ENCODE measurements at places on chromosomes 1 and 21.

DNA sequence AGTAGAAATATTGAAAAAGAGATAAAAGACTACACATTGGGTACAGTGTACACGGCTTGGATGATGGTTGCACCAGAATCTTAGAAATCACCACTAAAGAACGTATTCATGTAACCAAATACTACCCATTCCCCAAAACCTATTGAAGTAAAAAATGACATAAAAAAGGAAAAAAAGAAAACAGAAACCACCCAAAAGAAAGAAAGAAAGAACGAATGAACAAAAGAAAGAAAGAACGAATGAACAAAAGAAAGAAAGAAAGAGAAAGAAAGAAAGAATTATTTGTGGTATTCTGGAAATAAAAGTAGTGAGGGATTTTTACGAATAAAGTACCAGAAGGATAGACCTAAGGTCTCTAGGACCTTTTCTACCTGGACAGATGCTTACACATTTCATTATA, 42.1 kb downstream of the PHACTR4 start:
- no peak for DNase-seq

- DNase-seq: no peak
These were observed 55.4 kb downstream of the LAMC2 start for GRCh38 chr1:183241471-183241870.

GRCh38 chr1:75529488-75529887, 81.4 kb downstream of the SLC44A5 start:
- no peak for DNase-seq

DNA sequence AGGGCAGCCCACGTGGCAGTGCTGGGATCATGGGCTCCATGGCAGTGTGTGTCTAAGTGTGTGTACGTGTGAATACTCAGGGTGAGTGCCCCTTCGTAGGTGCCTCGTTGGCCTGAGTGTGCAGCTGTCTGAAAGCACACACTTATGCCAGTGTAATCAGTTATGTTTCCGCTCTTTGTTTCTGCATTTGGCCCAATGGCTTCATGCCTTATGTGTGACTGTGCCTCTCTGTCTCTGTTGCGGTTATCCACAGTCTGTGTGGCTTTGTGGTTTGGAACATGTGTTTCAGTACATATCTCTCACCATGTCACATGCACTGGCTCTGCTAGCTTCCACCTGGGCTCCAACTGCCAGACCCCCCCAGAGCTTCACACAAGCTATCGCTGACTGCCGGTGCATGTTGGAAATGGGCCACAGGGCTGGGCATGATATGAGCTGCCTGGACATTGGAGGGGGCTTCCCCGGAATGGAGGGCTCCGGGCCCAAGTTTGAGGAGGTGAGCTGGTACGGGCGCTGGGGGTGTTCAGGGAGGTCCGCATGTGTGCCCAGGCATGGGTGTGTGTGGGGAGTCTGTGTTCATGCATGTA, 70.3 kb upstream of the TINAGL1 start:
- DNase-seq: no peak

DNA sequence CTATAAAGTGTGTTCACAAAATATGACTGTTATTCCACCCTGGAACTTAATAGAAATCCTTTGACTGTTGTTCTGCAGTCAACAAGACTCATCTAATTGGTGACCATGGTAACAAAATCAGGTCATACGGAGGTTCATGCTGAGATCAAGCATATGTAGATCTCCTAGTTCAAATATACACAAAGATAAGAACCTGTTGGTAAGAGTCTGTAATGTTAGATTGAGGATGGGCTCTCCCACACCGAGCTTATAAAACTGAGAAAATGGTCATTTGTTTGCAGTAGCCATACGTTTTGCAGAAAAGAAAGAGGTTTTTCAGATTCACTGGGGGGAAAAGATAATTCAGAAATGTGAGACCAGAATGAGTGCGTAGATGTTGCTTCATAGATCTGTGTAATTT, 468.1 kb downstream of the RPS6KC1 start:
- DNase-seq: no peak

DNA sequence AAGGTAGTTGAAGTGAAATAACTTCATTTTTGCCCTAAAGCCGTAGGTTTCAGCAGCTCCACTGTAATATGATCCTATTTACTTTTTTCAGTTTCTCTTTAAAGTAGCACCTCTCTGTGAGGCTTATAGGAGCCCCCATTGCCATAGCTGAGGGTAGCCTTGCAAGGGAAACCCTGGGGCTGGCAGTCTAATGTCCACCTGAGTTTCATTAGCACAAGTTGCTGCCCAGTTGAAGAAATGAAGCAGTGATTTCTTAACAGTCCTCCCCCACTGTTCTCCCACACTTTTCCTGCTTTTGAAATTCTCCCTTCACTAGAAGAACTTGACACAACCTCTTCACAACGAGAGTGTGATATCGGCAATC, 1.5 kb downstream of the HMCN1 start:
- no peak for DNase-seq

DNA sequence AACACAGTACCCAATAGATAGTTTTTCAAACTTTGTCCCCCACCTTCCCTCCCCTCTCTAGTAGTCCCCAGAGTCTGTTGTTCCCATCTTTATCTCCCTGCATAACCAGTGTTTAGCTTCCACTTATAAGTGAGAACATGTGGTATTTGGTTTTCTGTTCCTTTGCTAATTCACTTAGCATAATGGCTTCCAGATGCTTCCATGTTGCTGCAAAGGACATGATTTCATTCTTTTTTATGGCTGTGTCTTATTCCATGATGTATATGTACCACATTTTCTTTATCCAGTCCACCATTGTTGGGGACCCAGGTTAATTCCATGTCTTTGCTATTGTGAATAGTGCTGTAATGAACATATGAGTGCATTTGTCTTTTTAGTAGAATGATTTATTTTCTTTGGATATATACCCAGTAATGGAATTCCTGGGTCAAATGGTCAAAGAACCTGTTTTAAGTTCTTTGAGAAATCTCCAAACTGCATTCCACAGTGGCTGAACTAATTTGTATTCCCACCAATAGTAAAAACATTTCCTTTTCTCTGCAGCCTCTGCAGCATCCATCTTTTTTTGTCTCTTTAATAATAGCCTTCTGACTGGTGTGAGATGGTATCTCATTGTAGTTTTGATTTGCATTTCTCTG, 126.0 kb downstream of the AK5 start:
- no peak for DNase-seq

All from activated T-helper 9 cell treated with anti-CD3 and anti-CD28 coated beads, Interleukin-2, amount 50 U/mL, for 16 hours (primary cell).